ENCODE measurements at places on chromosomes 11 and 22.

GRCh38 chr11:134756811-134757540 lies 344.9 kb upstream of the B3GAT1 start:
- no peak for DNase-seq

- no peak for DNase-seq
These were observed 9.4 kb downstream of the TMPRSS13 start for GRCh38 chr11:117919781-117920221.

- no peak for DNase-seq
These were observed 76.7 kb downstream of the TRIM29 start for GRCh38 chr11:120061036-120061760.

GRCh38 chr11:63813035-63813562 lies at the start of gene SPINDOC:
TSS of gene SPINDOC (plus strand) at chr11:63813456. CDS start at chr11:63813687, 231 bp downstream.
- DNase-seq: no peak

DNA sequence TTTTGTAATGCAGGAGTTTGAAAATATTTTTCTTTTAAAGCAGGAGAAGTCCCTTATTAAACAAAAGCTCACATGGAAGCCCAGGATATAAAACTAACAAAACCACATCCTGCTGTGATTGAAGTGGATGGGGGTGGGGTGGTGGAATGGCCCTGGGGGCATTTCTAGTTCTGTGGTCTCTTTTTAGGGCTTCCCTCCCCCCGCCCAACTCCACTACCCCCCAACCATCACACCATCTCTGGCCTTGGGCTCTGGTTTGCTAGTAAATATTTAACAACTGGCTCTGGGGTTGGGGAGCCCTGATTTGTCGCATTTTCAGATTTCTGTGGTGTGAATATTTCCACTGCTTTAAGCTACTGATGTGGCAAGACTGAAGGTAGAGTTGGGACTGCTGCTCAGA lies 279.6 kb upstream of the PLET1 start:
- no peak for DNase-seq

DNA sequence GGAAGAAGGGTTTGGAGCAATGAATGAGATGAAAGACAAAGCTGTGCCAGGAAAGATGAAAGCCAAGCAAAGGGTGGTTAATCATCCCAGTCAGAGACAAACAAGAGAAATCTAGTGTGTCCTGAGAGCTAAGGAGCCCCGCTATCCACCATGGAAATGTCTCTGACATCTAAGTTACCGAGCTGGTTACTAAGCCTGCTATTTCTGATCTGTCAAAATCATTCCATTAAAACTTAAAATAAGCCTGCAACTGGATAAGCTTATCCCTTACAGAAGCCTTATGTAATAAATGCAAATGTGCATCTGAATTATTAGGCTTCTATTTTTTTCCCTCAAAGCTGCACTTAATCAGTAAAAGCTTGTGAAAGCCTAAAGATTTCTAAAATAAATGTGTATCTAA lies 22.1 kb upstream of the SESN3 start:
- DNase-seq: no peak

GRCh38 chr11:119222891-119223290 lies 16.8 kb downstream of the CBL start:
- DNase-seq: no peak

- no peak for DNase-seq
These were observed 32.2 kb downstream of the LIMK2 start for GRCh38 chr22:31244046-31244942.

- no peak for DNase-seq
These were observed 6.1 kb downstream of the P2RY2 start for GRCh38 chr11:73223998-73224730.

- no peak for DNase-seq
These were observed 23.4 kb upstream of the PKNOX2 start for GRCh38 chr11:125141178-125141577.

GRCh38 chr11:10674440-10674855 lies 19.1 kb downstream of the IRAG1 start:
- no peak for DNase-seq

DNA sequence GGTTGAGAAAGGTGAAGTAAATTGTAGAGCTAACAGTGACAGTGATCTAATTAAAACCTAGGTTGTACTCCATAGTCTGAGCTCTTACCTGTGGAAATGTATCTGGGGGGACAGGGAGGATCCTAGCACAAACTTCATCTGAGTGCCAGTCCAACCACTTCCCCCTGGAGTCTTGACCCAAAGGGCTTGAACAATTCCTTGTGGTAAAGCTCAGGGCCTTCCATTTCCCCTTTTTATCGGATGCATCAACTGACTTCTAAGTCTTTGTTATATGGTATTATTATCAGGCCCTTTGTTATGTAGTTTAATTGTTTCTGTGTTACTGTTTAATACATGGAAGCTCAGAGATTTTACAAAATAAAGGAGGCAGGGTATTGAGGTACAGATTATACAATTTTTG lies 140.2 kb upstream of the SESN3 start:
- DNase-seq: no peak

- DNase-seq: no peak
These were observed 11.1 kb downstream of the HPS5 start for GRCh38 chr11:18310800-18311340.

- DNase-seq: peak; percentile 52
These were observed at the start of gene PACS1 for GRCh38 chr11:66069715-66070603. TSS of gene PACS1 (plus strand) at chr11:66070272. CDS start at chr11:66070487, 215 bp downstream.

DNA sequence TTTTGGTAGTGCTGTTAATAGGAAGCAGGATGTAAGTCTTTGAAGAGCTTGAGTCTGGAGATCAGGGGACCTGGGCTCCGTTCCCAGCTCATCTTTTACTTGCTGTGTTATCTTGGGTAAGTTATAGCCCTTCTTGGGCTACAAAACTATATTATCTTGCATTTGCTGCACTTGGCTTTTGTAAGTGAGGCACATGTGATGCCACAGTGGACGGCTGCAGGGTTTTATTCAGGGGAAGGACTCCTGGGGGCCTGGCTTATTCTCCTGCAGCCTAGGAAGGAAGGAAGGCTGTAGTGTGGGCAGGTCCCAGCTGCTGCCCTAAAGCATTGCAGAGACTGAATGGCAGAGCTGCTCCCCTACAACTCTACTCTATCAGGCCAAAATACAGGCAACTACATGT lies 6.4 kb downstream of the CD82 start:
- DNase-seq: no peak

DNA sequence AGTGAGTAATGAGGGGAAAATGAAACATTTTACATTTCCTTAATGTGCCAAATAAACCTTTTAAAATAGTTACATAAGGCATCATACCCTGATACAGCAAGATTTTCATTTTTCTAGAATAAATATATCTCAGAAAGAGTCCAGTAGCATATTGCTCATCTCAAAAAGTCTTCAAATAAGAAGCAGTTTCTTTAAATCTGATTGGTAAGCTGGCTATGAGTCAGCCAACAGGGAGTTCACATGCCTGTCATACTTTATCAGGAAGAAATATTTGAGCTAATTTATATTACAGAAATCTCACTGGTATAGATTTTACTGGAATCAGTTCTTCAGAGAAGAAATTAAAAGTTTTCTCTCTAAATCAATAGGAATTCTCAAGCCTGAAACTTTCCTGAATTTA lies 258.1 kb downstream of the C11orf87 start:
- no peak for DNase-seq

DNA sequence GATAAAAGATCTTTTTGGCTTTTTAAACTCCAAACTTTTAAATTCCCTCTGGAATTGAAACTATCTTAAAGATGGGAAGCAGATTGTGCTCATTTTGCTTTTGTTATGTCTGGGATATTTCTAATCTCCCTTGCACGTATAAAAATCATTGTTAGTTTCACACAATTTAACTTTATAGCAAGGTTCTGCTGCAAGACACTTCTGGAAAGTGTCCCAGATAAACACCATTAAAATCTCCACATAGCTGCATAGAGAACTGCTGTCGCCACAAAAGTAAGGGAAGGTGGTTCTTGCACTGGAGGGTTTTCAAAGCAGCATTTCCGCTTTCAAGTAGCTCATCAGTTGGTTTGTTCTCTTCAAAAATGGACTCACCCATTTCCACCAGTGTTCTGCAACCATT lies 11.8 kb downstream of the PTS start:
- no peak for DNase-seq

DNA sequence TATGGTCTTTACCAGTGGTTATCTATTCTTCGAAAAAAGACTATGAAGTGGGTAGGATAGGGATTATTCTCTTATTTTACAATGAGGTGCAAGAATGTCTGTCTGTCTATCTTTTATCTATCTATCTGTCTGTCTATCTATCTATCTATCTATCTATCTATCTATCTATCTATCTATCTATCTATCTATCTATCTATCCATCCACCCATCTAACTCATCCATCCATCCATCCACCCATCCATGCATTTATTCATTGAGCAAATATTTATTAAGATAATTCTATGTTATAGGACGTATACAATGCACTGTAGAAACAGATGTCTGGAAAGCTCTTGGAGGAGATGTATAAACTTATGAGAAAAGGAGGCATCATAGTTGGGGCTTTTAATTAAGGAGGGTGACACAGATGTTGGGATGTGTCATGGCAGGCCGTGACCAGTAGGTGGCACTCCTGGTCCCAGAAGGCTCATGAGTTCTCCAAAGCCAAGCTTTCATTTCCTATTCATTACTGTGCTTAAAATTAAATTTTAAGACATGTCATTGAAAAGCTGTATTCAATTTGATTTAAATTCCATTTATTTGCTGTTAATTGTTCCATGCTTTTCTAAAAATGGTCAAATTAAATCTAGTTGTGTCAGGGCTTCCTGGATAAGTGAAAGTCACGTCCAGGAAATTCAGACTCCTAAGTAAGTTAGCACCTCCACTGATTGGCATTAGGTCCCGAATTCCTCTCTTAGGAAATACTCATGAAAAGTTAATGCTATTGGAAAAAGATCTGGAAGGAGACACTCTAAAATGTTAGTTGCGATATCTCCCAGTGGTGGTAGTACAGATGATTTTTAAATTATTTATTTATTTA lies 19.0 kb upstream of the E2F8 start:
- peak; percentile 24 for DNase-seq

- no peak for DNase-seq
These were observed 33.1 kb upstream of the ELF5 start for GRCh38 chr11:34546511-34547209.

- DNase-seq: no peak
These were observed 34.4 kb downstream of the LRRC32 start for GRCh38 chr11:76635991-76636738.
